ENCODE measurements at places on chromosomes 6 and 20. TPM values are rescaled to one million over a fixed set of nuclear protein-coding genes. Genes with fewer than 3 reads are reported as not detected.

DNA sequence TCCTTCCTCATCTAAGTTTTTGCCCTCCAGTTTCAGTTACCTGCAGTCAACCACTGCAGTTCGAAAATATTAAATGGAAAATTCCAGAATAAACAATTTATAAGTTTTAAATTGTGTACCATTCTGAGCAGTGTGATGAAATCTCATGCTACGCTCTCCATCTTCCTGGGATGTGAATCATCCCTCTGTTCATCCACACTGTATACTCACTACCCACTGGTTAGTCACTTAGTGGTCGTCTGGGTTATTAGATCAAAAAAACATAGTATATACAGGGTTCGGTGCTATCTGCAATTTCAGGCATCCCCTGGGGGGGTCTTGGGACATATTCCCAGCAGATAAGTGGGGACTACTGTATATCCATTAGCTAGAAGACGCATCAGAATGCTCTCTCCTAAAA, 151.9 kb upstream of the SLC22A16 start:
- DNase-seq, result no peak

DNA sequence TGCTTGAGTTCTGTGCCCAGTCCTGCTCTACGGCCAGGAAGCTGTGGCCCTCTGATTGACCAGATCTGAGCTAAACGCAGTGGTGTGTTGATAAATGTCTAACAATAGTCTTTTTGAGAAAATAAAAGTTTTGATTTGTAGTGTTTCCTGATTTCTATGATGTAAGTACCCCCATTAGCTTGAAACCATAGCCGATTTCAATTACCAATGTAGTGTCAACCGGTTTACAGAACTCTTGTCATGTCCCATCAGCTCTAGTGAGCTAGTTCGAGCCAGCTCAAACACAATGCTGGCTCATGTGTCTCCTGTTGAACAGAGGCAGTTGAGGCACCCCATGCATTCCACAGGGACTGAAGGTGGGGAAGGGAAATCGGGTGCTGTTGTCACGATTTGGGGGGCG, 56.7 kb upstream of the ZMYND8 start:
- no peak for DNase-seq

GRCh38 chr6:118869350-118869749, 24.6 kb upstream of the ASF1A start:
- DNase-seq, result no peak

GRCh38 chr6:136345145-136345544, 55.5 kb upstream of the BCLAF1 start:
- no peak for DNase-seq

GRCh38 chr20:37773291-37773826, 79.5 kb downstream of the CTNNBL1 start:
- DNase-seq, result no peak

The SMOC2 gene
- 104 TPM for polyA plus RNA-seq

DNA sequence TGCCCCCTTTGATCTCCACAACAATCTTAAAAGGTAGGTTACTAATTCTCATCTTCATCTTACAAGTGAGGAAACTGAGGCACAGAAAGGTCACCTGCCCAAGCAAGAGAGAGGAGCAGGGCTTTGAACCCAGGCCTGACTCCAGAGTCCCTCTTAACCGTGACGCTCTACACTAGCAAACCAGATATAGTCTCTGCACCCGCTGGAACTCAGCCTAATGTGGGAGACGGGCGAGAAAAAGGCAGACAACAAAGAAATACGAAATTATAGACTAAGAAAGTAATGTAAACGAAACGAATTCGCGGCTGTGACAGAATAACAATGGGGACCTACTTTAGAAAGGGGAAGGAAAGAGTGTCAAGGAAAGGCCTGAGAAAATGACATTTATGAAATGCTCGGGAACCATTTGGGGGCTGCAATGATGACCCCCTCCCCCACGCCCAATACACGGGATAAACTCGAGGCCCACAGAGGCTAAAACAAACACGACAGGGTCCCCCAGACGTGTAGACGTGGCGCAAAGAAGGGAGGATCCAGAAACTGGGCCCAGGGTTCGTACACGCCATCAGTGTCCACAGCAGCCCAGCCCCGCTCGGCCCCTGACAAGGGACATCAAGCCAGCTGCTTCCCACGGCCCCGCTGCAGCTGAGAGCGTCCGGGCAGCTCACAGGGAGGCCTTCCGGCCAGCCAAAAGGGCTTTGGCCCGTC, 637 bp downstream of the TRPC4AP start:
- peak; percentile 69 for DNase-seq

GRCh38 chr6:14440940-14441781, 323.6 kb downstream of the CD83 start:
- peak; percentile 63 for DNase-seq

GRCh38 chr6:165891320-165891719, 228.3 kb upstream of the PDE10A start:
- no peak for DNase-seq

GRCh38 chr6:4287811-4288244, 152.5 kb upstream of the ECI2 start:
- DNase-seq, result no peak

DNA sequence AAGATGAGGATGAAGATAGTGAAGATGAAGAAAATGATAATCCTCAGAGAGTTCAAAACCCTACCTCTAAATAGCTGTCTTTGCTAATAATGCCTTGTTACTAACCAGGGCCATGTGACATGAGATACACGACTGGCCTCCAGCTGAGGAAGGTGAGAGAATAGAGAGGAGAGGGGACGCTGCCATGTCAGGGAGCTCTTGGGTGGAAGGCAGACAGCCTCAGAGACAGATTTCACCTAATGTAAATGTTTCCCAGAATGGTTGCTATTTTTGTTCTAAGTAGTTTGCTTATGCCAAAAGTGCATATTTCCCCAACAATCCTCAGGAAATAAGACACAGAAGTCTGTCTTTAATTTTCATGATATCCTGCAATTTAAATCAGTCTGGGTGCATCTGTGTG, 138.4 kb downstream of the ELOVL4 start:
- DNase-seq, result peak; percentile 33

DNA sequence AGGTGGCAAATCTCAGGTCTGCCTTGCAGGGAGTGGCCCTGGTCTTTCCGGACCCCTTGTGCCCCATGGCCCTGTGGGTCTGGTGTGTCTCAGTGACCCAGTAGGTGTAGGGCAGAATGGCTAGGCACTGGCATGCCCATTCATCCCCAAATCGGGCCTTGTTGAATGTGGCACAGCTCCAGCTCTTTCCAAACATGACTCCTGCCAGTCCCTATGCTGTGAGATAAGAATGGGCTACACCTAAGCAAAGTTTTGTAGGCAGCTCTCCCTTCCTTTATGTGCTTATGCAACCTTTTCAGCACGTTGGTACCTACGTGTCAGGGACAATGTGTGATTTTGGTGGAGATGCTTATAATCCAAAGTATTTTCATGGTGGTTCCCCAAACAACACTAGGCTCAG, 33.9 kb downstream of the FOXO3 start:
- DNase-seq, result no peak

Measured in muscle of arm (tissue), 14 donors.